ENCODE measurements at places on chromosomes 1 and 21. TPM values are rescaled to one million over a fixed set of nuclear protein-coding genes. Genes with fewer than 3 reads are reported as not detected.
A peak's percentile ranks its signal among the peaks of the same experiment; 100 is the strongest.

ST6GALNAC5 gene
- 1.2 TPM for total RNA-seq

UBE2U gene
- not detected for total RNA-seq

DNA sequence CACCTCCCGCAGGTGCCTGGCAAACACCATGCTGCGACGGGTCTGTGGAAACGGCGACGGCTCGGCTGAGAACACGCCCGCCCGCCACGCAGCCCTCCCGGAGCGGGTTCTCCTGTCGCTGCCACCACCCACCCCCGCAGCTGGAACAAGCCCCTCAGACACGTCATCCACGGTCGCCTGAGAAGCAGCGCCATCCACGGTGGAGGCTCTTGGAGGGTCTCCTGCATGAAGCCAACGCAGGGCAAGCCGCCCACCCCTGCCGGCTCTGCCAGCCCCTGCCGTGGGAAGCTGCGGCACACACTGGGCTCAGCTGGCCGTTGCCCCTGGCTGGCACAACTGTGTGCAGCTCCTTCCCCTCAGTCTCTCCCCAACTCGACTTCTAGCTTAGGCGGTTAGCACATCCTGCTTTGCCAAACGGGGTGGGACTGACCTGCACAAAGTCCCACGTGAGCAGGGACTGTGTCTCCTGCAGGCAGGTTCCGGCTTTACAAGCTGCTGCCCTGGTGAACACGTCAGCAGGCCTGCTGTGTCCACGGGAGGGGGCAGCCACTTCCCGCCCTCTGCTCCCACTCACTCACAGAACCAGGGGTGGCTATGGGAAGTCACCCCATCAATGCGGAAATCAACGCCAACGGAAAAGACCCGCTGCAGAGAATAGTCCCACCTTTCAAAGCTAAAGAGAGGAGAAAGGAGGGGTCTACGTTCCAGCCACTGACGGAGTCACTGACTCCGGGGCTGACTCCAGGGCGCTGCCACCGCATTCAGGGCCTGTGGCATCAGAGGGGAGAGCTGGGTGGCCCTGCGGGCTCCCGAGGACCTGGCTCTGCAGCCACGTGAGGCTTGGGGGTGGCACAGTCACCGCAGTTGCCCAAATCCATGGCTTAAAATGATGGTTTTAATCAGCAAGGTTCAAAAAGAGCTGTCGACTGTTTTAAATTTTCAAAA lies 10.3 kb downstream of the POFUT2 start:
- no peak for DNase-seq

ACOT11 gene
- total RNA-seq: 31.1 TPM

DNA sequence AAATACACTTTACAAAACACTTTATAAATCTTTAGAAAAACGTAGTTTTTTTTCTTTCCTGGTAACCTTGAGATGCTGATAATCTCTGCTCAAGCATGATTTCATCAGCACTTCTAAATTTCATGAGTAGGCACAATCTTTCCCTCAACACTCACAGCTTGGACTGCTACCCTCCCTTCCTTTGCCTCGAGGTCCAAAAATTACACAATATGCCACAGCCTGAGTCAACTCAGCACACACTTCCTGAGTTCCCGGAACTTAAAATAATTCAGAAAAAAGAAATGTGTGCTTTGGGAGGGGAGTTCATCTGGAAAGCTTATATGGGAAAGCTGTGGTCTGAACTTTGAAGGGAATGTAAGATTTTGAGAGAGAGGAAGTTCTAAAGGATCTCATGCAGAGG lies 5.9 kb downstream of the CLCA2 start:
- DNase-seq: no peak

CELF3 gene
- total RNA-seq: not detected

DNA sequence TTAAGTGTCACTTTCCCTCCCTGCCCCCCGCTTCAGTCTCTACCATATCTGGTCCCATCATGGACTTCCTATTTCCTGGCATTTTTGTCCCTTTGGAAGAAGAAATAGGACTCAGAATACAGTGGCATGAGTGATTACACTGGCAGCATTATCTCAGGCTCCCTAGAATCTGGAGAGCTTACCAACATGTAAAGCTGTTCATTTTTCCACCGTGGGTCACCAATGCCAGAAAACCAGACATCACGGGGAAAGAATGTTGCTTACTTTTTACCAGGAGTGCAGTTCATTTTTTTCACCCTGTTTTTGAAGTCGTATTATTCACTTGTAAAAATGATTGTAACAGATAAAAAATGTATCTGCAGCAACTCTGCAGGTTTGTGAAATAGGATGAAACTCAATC lies 44.8 kb downstream of the BACH1 start:
- DNase-seq: no peak

DNA sequence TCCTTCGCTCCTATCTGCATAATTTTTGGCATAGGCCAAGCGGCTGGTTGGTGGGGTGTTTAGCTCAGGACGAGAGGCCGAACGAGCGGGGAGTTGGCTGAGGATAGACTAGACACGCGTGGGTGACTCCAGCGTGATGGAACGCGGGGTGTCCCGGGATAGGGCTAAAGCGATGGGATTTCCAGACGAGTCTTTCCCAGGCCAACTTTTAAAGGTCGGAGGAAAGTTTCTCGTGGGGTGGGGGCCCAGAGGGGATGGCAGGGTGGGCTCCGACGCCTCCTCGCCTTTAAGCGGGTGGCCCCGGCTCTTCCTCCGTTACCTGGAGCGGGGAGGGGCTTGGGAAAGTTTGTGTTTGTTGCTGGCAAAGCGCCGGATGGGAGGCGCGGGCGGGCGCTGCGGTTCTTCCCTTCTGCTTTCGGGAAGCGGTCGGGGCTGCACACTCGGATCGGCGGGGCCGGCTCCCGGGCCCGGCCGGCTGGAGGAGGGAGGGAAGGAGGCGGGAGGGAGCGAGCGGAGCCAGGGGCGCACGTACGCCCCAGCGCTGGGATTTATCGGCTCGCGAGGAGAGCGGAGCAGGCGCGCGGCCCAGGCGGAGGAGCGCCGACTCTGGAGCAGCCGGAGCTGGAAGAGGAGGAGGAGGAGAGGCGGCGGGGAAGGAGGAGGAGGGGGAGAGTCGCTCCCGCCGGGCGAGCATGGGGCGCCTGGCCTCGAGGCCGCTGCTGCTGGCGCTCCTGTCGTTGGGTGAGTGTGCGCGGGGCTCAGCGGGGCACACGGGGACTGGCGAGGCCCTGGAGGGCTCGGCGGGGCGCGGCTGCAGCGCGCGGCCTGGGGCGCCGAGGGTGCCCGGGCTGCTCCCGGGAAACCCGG lies at the start of gene PTGFRN:
PTGFRN (plus strand) TSS at position 405 of the 867 bp plus-strand sequence; CDS start at position 693, 288 bp downstream.
- peak; percentile 6 for DNase-seq

All from HCT116 (cell line).